Activated CD8-positive, alpha-beta T cell treated with anti-CD3 and anti-CD28 coated beads, Interleukin-2, amount 10 ng/mL, durations not matched to agents 7 days and 5 days (primary cell): ENCODE measurements at places on chromosomes 16 and 17.

DNA sequence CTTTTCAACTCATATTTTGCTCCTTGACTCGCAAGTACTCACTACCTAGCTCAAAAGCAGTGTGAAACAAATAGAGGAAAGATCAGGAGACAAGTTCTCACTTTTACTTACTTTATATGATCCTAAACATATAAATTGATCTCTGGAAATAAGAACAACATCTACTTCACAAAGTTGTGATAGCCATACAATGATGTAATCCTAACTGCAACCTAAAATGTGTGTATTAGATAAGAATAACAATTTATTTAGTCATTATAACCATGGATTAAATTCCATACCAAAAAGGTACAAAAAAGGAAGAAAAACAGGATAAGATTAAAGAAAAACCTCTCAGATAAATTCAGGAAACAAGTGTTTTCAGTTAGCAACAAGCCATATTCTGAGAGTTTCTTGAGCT lies 103.4 kb downstream of the CDC27 start:
- DNase-seq: no peak

GRCh38 chr17:31269036-31269577 lies 27.9 kb downstream of the OMG start:
- no peak for DNase-seq

DNA sequence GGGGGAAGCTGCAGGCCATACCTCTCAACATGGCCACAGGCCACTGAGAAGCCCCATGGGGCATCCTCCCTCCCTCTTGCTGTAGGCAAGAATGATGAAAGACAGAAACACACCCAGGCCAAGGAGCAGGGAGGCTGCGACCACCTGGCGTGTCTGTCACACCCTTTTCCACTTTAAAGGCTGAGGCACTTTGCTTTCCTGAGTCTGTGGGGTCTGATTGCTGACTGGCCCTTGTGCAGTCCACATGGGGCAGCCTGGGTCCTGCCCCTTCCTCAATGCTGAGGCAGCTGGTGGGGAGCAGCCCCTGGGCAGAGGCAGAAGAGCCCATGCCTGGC lies 8.7 kb downstream of the TMEM204 start:
- no peak for DNase-seq

GRCh38 chr17:10172241-10172741 lies 26.1 kb downstream of the GAS7 start:
- DNase-seq: no peak

GRCh38 chr16:46961373-46962353 lies 11.8 kb downstream of the DNAJA2 start:
- DNase-seq: peak; percentile 65
